Foreskin fibroblast (primary cell): ENCODE measurements at places on chromosomes 6 and 20.

GRCh38 chr6:40755046-40755681 is 168.0 kb upstream of the LRFN2 start:
- DNase-seq: no peak

GRCh38 chr6:166203003-166203640 is 35.5 kb upstream of the TBXT start:
- no peak for DNase-seq

DNA sequence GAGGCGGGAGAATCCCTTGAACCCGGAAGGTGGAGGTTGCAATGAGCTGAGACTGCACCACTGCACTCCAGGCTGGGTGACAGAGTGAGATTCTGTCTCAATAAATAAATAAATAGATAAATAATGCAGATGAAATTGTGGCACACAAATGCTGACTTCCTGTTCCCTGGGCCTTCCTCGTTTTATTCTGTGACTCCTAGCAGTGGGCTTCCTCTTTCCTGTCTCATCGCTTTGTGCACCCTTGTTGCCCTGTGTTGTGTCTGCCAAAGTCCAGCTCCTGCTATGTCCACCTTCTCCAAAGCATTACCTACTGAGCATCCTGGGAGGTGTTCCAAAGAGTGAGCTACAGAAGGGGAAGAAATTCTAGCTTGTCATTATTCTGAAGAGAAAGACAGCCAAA is 100.2 kb upstream of the TIAM2 start:
- DNase-seq: no peak

DNA sequence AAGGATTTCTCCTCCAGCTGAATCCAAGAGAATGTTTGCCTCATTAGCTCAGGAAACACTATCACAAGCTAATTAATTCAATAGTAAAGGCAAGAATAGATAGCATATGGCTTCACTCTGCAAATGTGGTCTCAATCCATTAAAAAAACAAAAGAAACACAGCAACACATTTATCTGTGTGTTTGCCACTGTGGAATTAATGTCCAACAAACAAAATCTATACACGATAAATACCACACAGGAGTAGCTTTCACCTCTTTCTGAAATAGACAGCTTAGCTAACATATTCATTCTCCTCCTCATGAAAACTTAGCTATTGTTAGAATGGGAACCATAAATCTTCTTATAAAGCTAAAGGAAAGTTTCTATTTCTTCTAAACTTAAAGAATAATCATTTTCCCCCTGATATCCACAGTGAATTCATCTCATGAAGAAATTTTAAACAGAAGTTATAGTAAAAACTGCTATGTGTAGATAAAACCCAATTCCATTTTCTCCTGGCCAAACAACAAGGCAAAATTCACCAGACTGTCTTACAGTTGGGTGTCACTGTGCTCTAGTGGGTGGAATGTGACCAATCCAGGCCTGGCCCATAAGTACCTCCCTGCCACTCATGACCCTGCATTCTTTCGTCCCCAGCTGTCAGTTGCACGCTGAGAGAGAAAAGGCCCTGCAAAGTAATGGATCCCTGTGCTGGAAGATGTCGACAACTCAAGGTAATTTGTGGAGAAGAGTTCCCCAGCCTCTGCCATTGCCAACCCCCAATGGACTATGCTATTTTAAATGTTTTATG is 92.9 kb upstream of the NRSN1 start:
- no peak for DNase-seq

GRCh38 chr20:62735331-62735821 is 26.7 kb downstream of the NTSR1 start:
- DNase-seq: no peak

- peak; percentile 16 for DNase-seq
These were observed 86.2 kb upstream of the PRL start for GRCh38 chr6:22383016-22383415.

- peak; percentile 54 for DNase-seq
These were observed 47.4 kb downstream of the BMP5 start for GRCh38 chr6:55827818-55828522.

DNA sequence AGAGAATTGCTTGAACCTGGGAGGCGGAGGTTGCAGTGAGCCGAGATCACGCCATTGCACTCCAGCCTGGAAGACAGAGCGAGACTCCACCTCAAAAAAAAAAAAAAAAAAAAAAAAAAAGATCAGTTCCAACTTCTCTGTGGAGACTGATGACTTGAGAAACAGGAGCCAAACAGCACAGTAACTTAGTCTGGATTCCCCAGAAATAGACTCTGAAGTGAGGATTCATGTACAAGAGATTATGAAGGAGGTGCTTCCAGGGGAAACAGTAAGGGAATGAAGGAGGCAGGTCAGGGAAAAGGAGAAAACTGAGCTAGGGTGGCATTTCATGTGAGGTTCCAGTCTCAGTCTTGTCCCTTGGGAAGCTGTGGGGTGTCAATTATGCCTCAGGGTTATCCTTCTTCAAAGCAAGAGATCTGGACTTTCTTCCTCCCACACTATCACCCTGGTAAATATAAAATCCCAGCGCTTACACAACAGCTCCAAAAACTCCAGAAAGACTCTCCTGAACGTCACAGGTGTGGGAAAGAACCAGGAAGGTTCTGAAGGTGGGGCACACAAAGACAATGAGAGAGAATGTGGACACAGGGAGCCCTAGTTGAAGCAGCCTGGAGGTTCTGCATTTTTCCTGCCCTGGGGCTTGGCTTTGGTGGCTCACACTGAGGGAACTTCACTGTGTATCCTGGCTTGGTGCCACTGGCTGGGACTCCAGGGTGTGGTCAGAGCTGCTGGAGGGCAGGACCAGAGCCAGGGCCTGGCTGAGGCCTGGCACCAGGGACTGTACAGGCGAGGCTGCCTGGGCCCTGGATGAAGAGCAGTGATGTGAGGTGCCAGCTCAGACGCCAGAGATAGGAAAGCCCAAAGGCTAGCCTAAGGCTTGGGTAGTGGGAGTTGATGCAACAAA is 46.8 kb downstream of the PCNA start:
- DNase-seq: peak; percentile 68

DNA sequence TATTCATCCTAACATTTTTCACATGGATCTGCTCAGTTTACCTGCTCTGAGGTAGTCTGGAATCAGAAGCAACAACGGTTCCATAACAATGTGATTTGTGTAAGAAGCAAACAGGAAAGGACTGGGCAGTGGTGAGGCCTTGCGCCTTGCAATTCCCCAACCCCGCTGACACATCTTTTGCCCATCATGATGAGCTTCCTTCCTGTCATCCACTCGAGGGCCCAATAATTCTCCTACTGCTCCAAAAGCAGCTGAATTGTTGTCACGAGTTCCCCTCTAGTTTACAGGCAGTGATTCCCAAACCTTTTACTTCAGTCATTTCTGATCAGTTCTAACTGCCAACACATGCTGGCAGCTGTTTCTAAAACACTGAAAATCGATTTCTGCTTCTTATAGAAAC is 22.9 kb downstream of the STX7 start:
- DNase-seq: peak; percentile 63

GRCh38 chr20:15162079-15162647 is 824.8 kb upstream of the FLRT3 start:
- no peak for DNase-seq

- DNase-seq: no peak
These were observed 249.3 kb upstream of the ECI2 start for GRCh38 chr6:4384656-4385055.

DNA sequence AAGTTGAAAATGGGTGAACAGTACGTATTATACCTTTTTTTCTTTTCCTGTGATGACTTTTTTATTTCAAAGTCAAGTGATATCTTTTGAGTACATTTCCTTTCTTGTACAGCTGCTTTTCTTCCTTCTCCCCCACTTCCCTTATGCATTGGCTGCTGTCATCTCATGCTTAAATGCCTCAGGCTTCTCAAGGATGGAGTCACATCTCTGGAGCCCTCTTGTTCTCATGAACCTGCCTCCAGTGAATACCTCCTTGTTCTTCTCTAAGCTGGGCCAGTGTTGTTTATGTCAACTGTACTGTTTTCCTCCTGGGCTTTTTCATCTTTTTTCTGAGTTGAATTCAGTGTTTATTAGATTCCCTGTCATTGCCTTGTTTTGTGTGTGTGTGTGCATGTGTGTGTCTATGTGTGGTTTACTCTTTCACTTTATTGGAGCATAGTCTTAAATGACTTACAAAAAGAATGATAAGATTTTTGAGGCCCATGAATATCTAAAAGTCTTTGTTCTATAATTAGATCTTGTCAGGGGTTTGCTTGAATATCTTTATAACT is 23.6 kb downstream of the STXBP5 start:
- DNase-seq: no peak

GRCh38 chr6:144955859-144956258 is 670.7 kb downstream of the UTRN start:
- DNase-seq: peak; percentile 57

GRCh38 chr20:13430346-13431002 is 208.3 kb downstream of the TASP1 start:
- no peak for DNase-seq

DNA sequence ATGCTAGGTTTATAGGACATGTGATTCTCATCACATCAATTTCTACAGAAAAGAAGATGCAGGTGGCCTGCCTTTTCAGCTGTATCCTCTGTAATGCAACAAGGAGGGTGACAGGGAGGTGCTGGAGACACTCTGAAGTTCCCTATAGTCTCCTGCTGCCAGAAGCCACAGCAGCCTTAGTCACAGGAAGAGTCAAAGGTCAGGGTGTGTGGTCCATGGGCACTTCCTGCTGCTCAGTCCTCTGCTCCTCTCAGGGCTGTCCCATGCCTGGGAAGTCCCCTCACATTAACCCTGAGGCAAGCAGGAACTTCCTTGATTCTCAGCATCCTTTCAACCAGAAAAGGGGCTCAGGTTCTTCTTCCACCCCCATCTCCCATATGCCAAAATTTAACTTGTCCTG is 144.8 kb upstream of the FOXA2 start:
- DNase-seq: peak; percentile 11

GRCh38 chr6:79964607-79965081 is 17.3 kb upstream of the ELOVL4 start:
- DNase-seq: no peak

DNA sequence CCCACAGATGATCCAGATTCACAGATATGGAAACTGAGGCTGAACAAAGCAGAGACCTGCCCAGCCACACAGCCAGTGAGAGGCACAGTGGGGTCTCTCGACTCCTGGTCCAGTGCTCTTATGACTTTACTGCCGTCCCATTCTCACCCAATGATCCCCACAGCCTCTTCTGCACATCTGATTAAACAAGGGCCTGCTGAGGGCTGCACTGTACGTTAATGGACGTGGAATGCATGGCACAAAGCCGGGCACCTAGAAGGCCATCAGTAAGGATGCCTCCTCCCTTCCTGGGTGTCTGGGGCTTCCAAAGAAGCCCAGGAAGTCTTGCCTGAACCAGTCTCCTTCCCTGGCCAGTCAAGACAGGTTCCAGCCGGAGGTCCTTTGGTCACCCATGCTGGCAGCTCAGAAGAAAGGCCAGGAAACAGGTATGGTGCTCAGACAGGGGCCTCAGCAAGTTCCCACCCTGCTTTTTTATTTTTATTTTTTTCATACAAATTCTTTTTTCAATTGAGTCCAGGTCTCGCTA is 3.8 kb downstream of the TFEB start:
- no peak for DNase-seq

DNA sequence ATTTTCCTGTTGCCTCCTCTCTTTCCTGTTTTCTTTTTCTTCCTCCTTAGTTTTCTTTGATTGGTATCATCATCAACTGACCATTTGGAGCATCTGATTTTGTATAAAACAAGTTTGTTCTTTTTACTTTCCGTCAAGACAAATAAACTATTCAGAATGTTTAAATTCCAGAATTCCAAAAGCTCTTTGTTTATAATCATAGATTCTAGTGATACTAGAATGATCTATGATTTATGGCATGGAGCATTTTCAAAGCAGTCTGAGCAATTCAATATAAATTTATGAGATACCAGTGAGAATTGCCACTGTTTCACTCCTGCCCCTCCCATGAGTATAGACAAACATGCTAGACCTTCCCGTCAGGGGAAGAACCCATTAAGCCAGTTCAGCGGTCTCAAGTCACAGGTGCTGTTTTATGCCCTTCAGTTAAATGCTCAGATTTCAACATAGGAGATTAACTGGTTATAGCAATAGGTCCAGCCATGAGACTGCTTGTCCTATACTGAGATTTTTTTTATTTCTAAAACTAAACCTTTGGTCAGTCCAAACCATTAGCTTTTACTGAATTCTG is 60.7 kb downstream of the GRIK2 start:
- DNase-seq: no peak

GRCh38 chr20:47843886-47844567 is 58.7 kb upstream of the SULF2 start:
- no peak for DNase-seq

DNA sequence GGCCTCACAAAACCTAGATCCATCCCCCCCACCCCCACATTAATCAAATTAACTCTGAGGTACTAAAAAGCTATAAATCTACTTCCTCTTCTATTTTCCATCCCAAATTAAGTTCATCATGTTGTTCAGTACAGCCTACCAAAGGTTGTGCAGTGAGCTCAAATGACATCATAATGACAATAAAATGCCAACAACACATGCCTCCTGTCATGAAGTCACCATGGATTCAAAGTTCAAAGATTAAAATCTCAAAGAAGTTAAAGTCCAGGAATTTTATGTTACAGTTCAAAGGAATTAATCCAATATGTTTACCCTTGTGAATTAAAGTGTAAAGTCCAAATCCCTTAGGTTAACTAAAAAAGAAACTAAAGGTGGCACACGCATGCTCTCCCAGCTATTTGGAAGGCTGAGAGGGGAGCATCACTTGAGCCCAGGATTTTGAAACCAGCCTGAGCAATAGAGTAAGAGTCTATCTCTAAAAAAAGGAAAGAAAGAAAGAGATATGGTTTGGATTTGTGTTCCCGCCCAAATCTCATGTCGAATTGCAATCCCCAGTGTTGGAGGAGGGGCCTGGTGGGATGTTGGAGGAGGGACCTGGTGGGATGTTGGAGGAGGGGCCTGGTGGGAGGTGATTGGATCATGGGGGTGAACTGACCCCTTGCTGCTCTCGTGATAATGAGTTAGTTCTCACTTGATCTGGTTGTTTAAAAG is 25.7 kb upstream of the SIRT5 start:
- no peak for DNase-seq

DNA sequence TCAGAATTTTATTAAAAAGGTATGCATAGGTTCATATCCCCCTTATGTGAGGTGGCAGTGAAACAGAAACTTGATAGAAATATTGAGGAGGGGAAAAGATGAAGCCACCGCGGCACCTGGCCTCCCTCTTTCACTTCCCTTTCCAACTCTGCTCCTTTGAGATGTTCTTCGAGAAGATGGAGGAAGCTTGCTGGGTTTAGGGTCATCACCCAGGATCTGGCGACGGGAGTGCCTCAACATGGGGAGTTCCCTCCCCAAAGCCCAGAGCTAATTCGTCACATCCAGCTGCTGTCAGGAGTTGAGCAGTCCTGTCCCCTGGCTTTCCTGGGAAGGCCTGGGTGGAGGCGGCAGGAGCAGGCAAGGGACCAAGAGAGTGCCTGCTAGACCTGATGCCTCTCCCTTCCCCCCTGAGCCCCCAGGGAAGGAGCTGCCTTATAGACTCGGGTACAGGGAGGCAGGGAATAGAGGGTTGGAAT is 29.1 kb downstream of the RREB1 start:
- no peak for DNase-seq

- DNase-seq: peak; percentile 5
These were observed 482.5 kb downstream of the QKI start for GRCh38 chr6:163897030-163897429.

- DNase-seq: no peak
These were observed 39.3 kb upstream of the APCDD1L start for GRCh38 chr20:58554541-58554940.

- no peak for DNase-seq
These were observed 4.0 kb upstream of the GJB7 start for GRCh38 chr6:87333033-87333432.
